ENCODE measurements at places on chromosomes 1 and 21.

DNA sequence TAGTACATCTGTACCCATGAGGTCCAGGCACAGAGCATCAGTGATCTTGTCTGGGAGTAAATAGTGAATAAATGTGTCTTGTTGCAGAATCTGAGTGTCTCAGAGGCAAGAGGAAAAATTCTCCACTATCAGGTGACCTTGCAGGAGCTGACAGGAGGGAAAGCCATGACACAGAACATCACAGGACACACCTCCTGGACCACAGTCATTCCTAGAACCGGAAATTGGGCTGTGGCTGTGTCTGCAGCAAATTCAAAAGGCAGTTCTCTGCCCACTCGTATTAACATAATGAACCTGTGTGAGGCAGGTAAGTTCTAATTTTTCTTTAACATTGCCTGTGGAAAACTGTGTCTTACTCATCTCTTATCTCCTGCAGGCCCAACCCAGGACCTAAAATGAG is 43.1 kb downstream of the IL12RB2 start:
- no peak for DNase-seq

- DNase-seq = no peak
These were observed 162.7 kb downstream of the HMCN1 start for GRCh38 chr1:185896863-185897262.

DNA sequence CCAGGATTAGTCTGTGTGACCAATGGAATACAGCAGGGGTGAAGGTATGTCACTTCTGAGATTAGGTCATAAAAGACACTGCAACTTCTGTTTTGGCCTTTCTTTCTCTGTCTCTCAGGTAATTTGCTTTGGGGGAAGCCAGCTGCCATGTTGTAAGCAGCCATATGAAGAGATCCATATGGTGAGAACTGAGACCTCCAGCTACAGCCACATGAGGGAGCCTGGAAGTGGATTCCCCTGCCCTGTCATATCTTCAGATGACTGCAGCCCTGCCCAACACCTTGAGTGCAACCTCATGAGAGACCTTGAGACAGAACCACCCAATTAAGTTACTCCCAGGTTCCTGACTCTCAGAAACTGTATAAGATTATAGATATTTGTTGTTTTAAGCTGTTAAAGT is 70.1 kb upstream of the ESRRG start:
- DNase-seq = peak; percentile 63

GRCh38 chr1:83909687-83910086 is 89.2 kb downstream of the TTLL7 start:
- DNase-seq = no peak

Data from NCI-H82 (cell line).